ENCODE measurements at places on chromosomes 1 and 21. TPM values are rescaled to one million over a fixed set of nuclear protein-coding genes. Genes with fewer than 3 reads are reported as not detected.

The DEGS1 gene
- 63.8 TPM for total RNA-seq

The CLDN17 gene
- not detected for total RNA-seq

- DNase-seq: no peak
Observed at GRCh38 chr1:155884031-155884960, 24.9 kb downstream of the SYT11 start.

GRCh38 chr1:78291418-78291817 is 199.4 kb upstream of the PTGFR start:
- no peak for DNase-seq

GRCh38 chr1:11961230-11961629 is 19.0 kb upstream of the MFN2 start:
- DNase-seq: no peak

- DNase-seq: no peak
Observed at GRCh38 chr1:239922778-239923522, 168.7 kb upstream of the FMN2 start.

All from activated naive CD8-positive, alpha-beta T cell treated with anti-CD3 and anti-CD28 coated beads, Interleukin-2, amount 10 ng/mL, durations not matched to agents 7 days and 5 days (primary cell).